Brain (organoid and tissue), 16 donors: ENCODE measurements at places on chromosomes 11 and 22. TPM values are rescaled to one million over a fixed set of nuclear protein-coding genes. Genes with fewer than 3 reads are reported as not detected.

UBXN1 gene
- polyA plus RNA-seq: 334 TPM

DNA sequence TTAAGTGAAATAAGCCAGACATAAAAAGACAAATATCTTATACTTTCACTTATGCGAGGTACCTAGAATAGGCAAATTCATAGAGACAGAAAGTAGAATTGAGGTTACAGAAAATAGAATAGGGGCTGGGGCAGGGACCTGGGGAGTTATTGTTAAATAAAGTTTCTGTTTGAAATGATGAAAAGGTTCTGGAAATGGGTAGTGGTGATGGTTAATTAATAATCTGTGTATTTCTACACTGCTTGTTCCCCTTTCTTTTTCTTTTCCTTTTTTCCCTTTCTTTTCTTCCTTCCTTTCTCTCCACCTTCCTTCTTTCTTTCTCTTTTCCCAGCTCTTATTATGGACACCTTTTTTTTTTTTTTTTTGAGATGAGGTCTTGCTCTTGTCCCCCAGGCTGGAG, 2.8 kb downstream of the NAALADL1 start:
- DNase-seq: no peak

GRCh38 chr11:35998634-35999033, 54.8 kb downstream of the LDLRAD3 start:
- no peak for DNase-seq

MYO18B gene
- polyA plus RNA-seq: 2.6 TPM

TTC28 gene
- 8.2 TPM for polyA plus RNA-seq

TENM4 gene
- 15.7 TPM for polyA plus RNA-seq

ANO1 gene
- polyA plus RNA-seq: 0.92 TPM

GRCh38 chr11:83976086-83976485, 689.9 kb upstream of the CCDC90B start:
- DNase-seq: no peak

- peak; percentile 21 for DNase-seq
These were observed at the start of gene AMPD3 for GRCh38 chr11:10454878-10455631. Gene AMPD3, plus strand, starts transcription at chr11:10455264. Its CDS starts 6,256 bp downstream, at chr11:10461520.

DNA sequence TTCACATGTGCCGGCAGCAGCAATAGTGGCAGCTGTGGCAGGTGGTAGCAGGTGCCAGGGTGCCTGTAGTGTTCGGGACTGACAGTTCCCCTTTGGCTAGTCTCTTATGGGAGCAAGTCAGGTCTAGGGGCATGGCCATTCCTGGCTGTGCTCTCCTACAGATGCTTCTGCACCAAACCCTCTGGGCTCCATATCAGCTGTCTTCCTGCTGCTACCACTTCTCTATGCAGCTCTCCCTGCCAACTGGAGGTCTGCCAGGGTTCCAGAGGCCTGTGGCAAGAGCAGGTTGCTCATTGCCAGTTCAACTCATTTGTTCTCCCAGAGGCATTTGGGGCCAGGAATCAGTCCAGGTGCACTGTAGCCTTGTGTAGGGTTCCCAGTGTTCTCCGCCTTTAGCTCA, 473.7 kb downstream of the JRKL start:
- no peak for DNase-seq

NXPE1 gene
- not detected for polyA plus RNA-seq

- DNase-seq: no peak
These were observed 132.2 kb upstream of the CTSC start for GRCh38 chr11:88469561-88470225.

DNA sequence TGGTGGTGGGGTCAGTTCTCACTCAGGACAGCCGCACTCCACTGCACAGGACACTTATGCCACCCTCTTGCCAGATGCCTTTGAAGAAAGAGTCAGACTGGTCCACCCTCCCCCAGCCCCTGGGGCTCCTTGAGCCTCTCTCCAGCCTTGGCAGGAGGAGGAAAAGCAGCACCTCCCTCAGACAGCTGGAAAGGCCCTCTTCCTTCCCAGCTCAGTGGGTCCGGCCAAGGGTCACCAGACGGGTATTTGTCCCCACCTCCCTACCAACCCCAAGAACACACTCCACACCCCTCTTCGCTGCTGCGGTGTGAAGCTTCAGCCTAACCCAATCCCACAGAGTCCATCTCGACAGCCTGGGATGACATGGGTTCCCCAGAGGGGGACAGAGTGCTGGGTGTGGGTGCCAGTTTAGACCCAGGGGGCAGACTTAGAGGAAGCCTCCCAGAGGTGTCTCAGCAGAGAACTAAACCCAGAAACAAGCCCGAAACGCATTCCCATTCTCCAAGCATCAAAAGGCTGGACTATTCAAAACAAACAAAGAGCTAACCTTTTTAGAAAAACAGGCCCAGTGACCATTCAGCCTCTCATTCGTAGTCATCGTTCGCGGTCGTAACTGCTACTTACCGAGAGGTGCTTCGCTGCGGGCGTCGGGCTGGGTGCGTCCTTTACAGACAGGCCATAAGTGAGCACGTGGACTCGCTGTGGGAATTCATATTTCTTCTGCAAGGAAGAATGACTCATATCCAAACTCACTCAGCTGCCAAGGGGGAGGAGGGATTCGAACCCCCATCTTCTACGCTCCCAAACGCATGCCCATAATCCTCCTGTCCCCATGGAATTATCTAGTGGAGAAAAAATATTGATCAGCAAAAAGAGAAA, 57.5 kb upstream of the ANO1 start:
- no peak for DNase-seq

DNA sequence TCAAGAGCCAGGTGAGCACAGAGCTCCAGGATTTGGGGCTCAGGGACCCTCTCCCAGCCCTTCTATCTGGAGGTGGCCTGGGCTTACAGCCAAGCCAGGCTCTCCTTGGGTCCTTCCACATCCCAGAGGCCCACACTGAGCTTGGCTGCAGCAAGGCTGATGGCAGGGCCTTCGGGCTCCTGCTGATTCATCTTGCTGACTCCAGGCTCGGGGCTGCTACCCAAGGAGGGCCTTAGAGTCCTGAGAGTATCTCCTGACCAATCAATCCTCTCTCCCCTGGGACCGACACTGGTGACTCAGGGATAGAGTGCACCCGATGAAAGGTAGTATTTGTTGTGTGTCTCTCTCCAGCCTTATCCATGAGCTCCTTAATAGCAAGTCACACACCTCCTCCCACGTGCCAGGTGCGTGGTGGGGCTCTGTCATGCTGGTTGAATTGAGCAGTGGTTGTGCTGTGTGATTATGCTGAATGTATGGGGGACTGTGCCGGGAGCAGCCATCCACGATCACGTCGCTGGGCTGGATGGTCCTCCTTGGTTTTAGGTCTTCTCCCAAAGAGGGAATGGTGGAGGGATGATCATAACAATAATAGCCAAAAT, 62.3 kb downstream of the GRIK4 start:
- no peak for DNase-seq

- DNase-seq: no peak
These were observed 288.5 kb downstream of the MN1 start for GRCh38 chr22:27513021-27513420.

DNA sequence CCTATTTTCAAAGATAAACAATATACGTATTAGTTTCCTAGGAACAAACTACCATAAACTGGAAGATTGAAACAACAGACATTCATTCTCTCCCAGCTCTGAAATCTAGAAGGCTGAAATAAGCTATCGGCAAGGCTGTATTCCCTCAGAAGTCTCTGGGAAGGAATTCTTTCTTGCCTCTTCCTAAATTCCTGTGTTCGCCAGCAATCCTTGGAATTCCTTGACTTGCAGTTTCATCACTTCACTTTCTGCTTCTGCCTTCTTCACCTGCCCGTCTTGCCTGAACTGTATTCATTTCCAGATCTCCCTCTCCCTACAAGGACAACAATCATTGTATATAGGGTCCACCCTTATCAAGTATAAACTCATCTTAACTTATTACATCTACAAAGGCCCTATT, 17.7 kb upstream of the PRDM10 start:
- no peak for DNase-seq

SNX32 gene
- polyA plus RNA-seq: 3.6 TPM

CELSR1 gene
- polyA plus RNA-seq: 1.5 TPM

DNA sequence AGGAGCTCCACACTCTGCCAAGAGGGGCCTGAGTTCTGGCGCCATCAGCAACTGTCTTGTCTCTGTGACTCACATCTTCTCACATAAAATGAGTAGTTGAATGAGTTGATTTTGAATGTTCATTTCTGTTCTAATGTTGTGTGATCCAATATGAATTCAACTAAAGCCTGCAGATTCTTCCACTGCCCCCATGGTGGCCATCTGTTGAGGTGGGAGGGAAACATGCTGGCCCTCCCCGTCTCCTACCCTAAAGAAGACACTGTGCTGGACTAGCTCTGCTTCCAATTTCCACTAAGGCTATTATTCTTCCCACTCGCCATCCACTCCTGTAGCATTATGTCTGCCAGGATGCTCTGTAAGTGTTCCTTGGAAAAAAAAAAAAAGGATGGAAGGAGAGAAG, 555.6 kb upstream of the LARGE1 start:
- DNase-seq: no peak

AQP11 gene
- 8.8 TPM for polyA plus RNA-seq

LUZP2 gene
- 0.51 TPM for polyA plus RNA-seq

DNA sequence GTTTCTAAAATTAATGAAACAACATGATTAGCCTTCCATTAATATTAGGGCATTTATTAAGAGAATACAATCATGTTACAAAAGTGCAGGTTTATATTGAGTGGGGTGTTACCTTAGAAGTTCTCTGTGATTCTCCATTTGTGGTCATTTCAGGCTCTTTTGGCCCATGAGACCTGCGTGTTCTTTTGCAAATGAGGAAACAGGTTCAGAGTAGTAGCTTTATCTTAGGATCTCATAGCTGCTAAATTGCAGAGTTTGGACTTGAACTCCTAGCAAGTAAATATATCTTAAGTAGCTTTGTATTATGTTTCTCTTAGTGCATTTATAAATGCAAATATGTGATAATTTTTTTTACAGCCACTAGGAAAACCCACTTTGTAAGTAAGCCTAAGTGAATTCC, 18.3 kb downstream of the FAR1 start:
- no peak for DNase-seq

DNA sequence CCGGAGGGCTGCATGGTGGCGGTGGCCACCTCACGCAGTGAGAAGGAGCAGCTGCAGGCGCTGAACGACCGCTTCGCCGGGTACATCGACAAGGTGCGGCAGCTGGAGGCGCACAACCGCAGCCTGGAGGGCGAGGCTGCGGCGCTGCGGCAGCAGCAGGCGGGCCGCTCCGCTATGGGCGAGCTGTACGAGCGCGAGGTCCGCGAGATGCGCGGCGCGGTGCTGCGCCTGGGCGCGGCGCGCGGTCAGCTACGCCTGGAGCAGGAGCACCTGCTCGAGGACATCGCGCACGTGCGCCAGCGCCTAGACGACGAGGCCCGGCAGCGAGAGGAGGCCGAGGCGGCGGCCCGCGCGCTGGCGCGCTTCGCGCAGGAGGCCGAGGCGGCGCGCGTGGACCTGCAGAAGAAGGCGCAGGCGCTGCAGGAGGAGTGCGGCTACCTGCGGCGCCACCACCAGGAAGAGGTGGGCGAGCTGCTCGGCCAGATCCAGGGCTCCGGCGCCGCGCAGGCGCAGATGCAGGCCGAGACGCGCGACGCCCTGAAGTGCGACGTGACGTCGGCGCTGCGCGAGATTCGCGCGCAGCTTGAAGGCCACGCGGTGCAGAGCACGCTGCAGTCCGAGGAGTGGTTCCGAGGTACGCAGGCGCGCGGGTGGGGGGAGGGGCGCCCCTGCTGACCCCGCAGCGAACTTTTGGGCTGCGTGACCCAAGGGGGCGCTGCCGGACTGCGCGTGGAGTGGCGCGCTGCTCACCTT, 670 bp downstream of the NEFH start:
- peak; percentile 95 for DNase-seq

DNA sequence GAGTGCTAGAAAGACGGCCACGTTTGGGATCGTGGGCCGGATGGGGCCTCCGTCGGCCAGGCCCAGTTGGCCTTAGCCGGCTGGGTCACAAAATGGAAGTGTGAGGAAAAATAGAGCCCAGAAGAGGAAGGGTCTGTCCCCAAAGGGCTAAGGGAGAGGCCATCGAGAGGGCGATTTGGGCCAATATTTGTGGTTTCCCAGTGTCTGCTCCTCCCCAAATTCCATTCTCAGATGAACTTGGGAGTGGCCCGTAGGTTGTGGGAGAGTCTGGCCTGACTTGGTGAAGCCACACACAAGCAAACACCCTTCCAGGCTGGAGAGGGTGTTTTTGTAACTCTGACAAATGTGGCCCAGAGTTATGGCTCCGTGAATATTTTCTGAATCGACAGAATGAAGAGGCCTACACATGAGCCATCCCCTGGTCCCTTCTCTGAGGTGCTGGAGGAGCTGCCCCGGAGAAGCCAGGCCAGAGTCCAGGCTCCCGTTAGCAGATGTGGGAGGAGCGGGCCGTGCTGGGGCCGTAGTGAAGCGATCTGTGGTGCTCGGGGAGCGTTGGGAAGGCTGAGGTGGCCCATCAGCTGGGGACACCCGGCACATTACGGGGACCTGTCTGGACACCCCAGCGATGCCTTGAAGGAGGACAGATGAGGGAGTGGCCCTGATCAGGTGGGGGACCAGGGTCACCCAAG, 73.5 kb upstream of the PPARA start:
- DNase-seq: no peak

GRCh38 chr11:942823-943222, 17.2 kb downstream of the AP2A2 start:
- DNase-seq: no peak

GRCh38 chr11:16078936-16079335, 277.4 kb downstream of the SOX6 start:
- peak; percentile 69 for DNase-seq

- DNase-seq: no peak
These were observed 70.8 kb downstream of the RAB38 start for GRCh38 chr11:88104408-88104807.

TRIM49 gene
- not detected for polyA plus RNA-seq

- peak; percentile 95 for DNase-seq
These were observed 90.3 kb upstream of the PITPNB start for GRCh38 chr22:28009272-28009827.

- DNase-seq: no peak
These were observed 33.0 kb upstream of the SYT7 start for GRCh38 chr11:61613870-61614269.

HEPN1 gene
- polyA plus RNA-seq: not detected

BIK gene
- 3.6 TPM for polyA plus RNA-seq

DNA sequence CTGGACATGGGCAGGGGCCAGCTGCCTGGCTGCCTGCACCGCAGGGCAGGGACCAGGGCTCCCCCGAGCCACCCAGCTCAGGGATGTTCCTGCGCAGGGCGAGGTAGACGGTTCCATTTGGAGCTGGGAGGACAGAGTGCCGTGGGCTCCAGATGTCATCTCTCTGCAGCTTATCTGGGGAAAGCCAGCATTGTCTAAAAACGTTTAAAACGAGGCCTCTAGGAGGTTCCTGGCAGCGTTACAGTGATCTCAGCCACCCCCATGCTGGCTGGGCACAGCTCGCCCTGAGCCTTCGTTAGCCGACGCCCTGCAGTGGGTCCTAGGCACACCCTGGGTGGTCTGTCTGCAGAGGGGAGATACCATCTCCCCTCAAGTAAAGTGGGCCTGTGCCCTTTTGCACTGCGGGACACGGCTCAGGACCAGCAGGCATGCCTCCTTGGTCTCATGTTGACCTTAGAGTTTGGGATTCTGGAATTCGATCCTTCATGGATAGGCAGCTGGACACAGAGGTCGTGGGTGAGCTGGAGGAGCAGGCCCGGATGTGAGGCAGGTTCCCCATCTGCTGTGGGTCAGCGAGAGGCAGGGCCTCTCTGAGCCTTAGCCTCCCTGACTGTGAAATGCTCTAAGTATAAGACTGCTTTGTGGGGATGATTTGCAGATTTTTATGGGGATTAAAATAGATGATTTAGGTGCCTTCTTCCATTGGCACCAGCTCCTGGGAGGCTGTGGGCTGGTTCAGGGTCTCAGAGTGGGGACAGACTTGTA, 14.1 kb downstream of the SYNGR1 start:
- no peak for DNase-seq
